ENCODE measurements at places on chromosomes 2 and 18.

DNA sequence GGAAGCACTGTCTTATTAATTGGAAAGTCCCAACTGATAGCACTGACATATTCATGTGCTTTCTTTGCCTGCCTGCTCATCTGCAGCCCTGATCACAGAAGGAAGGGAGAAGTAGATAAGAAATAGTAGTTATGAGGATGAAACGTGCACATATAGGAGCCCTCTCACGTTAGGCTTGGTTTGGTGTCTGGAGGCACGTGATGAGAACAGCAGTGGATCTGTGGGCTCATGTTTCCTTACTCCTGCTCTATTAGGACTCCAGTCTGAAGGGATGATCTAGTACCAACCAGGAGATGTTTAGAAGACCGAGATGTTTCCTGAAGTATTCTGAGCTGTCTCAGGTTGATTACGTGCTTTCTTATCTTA is 84.9 kb downstream of the MAP4K4 start:
- DNase-seq, result no peak

GRCh38 chr18:10340821-10341220 is 113.6 kb upstream of the APCDD1 start:
- DNase-seq, result no peak

- no peak for DNase-seq
Measured at GRCh38 chr2:239730897-239731296, 294.2 kb downstream of the NDUFA10 start.

GRCh38 chr2:96811917-96812316 is 4.2 kb upstream of the CNNM3 start:
- no peak for DNase-seq

DNA sequence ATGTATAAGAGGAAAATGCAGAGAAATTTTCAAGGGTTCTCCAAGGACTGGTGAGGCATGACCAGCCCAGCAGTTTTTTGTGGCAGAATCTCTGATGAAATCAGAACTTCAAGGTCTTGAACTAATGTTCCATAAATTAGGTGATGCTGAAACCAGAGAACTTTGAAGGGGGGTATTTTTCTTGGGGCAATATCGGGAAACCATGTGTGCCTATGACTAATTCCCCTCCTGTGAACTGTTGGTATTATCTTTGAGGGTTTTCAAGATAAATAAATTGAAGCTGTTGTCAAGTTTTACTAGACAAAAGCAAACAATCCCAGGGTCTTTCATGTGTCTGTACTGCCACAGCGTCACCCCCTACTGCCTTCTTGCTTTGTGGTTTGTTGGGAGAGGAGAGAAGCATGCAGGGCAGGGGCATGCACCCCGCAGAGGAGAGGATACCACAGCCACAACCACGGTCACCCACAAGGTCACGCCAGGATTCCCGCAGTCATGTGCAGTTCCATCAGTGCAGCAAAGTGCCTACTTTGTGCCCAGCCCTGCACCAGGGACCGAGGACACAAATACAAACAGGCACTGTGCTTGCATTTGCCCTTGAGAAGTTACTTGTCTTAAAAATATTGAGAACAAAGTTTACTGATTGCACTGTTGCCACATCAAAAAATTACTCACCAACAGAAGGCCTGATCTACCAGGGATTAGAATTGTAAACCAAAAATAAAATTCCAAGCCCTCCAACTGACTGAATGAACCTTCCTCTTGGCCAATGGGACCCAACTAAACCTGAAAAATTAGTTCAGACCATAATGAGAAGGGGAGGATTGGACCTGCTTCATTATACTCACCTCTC is 413.3 kb upstream of the TRIB2 start:
- no peak for DNase-seq

Measured in BJ (cell line).